WTC11 (cell line): ENCODE measurements at places on chromosomes 3 and 15. TPM values are rescaled to one million over a fixed set of nuclear protein-coding genes. Genes with fewer than 3 reads are reported as not detected.

- DNase-seq = no peak
Measured at GRCh38 chr15:97899981-97900380, 60.5 kb upstream of the ARRDC4 start.

GRCh38 chr3:42472555-42472954 is 29.9 kb upstream of the VIPR1 start:
- no peak for DNase-seq

GRCh38 chr15:96328181-96328876 is 2.2 kb upstream of the NR2F2 start:
- DNase-seq = no peak

GRCh38 chr3:29279286-29279685 is 1.6 kb upstream of the RBMS3 start:
- DNase-seq = no peak

DNA sequence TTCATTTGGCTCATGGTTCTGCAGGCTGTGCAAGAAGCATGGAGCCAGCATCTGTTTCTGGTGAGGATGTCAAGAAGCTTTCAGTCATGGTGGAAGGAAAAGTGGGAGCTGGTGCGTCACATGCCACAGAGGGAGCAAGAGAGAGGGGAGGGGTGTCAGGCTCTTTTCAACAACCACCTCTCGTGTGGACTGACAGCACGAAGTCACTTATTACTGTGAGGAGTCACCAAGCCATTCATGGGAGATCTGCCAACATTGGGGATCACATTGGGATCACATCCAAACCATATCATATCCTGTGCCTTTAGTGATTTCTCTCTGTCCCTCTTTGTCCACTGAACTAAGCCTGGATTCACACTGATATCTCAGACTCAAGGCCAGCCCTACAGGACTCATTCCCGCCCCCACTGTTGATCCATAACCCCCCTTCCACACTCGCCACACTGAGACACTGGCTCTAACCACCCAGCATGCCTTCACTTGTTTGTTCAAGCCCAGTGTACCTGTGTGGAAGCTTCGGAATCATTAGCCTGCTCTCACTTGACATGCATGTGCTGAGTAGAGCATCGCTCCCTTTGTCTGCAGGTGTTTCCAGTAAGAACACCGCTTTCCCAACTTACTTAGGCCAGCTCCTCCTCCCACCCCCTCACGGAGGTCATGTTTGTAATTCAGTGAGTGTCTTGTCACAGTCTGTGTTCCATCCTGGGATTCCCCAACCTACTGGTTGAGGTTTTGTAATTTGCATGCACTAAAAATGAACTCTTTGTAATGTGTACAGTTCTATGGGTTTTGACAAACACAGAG is 132.2 kb downstream of the KLF13 start:
- DNase-seq = no peak

Gene CPOX
- 31.5 to 33.4 TPM (median 33.1 TPM) in 3 replicates for total RNA-seq

Gene ATP13A5
- total RNA-seq = not detected in 3 replicates
